ENCODE measurements at places on chromosomes 5 and 9.

GRCh38 chr9:109488351-109488750 lies 9.8 kb downstream of the PTPN3 start:
- DNase-seq = no peak

DNA sequence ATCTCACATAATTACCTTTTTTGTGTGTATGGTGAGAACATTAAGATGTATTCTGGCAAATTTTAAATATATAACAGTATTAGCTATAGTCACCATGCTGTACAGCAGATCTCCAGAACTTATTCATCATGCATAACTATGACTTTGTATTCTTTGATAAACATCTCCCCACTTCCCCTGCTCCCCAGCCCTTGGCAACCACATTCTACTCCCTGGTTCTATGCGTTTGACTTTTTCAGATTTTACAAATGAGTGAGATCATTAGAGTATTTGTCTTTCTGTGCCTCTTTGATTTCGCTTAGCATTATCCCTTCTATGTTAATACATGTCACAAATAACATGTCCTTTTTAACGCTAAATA lies 49.4 kb downstream of the SMC2 start:
- no peak for DNase-seq

GRCh38 chr5:179226696-179227095 lies 118.6 kb downstream of the ADAMTS2 start:
- DNase-seq = no peak

- DNase-seq = no peak
These were observed 172.4 kb downstream of the GOLPH3 start for GRCh38 chr5:32001707-32002106.

DNA sequence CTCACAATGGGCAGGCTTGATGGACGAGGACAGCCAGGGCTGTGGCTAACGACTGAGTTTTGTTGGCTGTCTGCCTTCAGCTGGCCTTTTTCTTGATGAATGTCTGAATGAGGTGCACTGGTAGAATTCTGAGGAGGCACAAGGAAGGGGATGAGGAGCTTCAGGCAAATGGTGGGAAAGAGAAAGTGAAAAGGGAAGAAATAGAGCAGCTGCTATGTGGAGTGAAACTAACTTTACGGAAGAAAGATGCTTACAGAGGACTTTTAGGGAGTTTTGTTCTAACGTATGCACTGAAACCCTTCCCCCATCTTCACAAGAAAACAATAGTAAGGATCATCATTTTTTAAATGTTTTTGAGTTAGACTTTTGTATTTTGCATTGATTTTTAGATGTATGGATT lies 45.3 kb downstream of the OR2K2 start:
- no peak for DNase-seq

DNA sequence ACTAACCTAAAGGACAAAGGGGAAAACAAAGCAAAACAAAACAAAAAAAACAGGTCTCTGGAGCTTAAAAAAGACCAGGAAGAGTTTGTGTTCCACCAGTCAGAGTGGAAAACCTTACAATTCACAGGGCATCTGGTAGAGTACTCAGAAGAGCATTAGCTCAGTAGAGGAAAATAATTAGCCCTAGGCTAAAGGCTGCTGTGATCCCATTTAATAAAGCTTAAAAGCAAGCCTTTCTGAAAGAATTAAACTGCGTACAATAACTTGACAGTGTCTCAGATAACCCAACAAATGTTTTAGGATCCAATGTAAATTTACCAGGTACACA lies 7.3 kb downstream of the ECM2 start:
- no peak for DNase-seq

- no peak for DNase-seq
These were observed 30.6 kb upstream of the LMNB1 start for GRCh38 chr5:126746290-126746689.

DNA sequence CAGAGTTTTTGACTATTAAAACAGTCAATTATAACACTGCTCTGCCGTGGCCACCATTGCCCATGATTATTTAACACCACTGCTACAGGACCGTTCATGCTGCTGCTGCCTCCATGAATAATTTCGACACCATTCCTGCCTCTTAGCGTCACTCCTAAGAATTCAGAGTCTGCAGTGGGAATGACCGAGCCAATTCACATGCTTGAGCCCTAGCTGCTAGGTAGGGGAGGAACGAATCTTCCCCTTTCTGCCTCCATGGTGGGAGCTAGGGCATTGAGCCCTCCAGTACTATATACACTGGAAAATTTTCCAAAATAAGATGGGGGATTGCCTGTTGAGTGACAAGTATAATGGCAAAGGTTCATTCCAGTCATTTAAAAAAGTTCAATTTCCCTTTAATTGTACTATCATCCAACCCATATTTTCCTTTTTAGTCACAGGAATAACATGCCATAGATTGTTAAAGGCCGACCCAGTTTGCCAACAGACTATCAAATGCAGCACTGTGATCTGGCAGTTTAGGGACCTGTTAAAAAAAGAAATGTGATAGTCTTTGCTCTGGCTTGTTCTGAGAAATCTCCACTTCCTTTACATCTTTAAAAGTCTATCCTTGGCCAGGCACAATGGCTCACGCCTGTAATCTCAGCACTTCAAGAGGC lies 13.5 kb upstream of the B4GALT1 start:
- no peak for DNase-seq
